ENCODE measurements at places on chromosomes 13 and 19.

GRCh38 chr19:2634228-2634951 lies 68.1 kb downstream of the GNG7 start:
- DNase-seq, result no peak

DNA sequence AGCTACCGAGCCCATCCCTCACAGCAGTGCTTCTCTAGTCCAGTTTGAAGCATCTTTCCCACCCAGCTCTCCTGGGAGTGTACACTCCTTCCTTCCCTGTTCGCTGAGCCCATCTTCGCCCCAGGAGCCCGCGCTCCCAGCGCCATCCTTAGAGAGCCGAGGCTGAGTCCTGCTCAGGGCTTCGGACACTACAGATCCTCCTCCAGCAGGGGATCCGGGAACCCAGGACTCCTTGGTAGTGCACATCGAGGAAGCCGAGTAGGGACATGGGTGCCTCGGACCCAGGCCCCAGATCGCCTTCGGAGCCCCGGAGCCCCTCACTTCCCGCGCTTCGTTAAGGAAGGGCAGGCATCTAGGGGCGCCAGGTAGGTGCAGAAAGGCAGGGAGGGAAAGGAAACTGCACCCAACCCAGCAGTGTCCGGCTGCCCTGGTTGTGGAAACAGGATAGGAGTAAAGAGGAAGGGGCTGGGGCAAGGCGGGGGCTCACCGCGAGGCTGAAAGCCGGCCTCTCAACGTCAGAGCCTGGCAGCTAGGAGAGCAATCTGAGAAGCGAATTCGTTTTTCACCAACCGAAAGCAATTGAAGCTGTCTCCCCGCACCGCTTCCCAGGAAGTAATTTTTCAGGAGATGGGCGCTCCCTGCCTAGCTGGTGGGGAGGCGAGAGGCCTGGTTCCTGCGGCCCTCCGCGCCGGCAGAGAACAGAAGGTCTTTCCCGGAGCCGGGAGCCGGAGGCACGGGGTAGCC lies 1.0 kb downstream of the PDX1 start:
- no peak for DNase-seq

- DNase-seq, result no peak
Observed at GRCh38 chr13:26132756-26133155, 80.9 kb upstream of the SHISA2 start.

- no peak for DNase-seq
Observed at GRCh38 chr13:91248249-91248648, 99.2 kb upstream of the MIR17HG start.

- DNase-seq, result no peak
Observed at GRCh38 chr13:98954313-98954712, 23.6 kb downstream of the DOCK9 start.

GRCh38 chr13:51874651-51875050 lies 12.9 kb downstream of the CCDC70 start:
- DNase-seq, result no peak

GRCh38 chr19:13001166-13001501 lies 5.9 kb downstream of the NFIX start:
- DNase-seq, result no peak

DNA sequence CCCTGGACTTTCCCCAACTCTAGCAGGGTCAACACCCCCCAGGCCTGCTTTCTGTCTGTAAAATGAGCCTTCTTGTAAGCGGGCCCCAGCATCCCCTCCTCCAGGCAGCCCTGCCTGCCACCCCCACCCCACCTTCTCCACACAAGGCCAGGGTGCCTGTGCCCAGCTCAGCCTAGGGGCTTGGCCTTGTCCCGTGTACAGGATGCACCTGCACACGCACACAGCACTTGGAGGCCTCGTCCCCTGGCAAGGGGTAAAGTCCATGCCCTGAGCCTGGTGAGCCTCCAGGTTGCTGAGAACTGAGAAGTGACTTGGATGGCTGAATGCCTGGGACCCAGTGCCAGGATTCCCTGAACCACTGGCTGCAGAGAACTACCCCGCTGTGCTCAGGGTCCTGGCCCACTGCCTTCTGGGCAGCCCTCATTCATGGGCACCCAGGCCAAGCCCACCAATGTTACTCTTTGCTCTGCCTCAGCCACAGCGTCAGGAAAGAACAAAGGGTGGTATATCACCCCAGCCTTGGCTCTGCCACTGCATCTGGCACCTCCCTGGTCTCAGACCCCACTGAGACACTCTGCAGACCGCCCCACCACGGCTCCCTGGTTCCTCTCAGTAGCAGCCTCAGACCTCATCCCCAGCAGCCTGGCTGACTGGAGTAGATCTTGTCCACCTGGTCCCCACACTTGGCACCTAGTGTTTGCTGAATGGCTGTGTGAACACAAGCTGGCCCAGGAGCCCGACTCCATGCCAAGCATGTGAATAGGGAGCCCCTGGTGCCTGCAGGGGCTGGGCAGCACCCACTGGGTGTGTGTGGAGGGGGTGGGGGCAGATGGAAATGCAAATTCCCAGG lies 1.8 kb upstream of the TM6SF2 start:
- DNase-seq, result no peak

GRCh38 chr13:32545083-32545482 lies 6.5 kb upstream of the N4BP2L2 start:
- no peak for DNase-seq

GRCh38 chr13:103184413-103184812 lies 118.2 kb upstream of the SLC10A2 start:
- DNase-seq, result no peak

DNA sequence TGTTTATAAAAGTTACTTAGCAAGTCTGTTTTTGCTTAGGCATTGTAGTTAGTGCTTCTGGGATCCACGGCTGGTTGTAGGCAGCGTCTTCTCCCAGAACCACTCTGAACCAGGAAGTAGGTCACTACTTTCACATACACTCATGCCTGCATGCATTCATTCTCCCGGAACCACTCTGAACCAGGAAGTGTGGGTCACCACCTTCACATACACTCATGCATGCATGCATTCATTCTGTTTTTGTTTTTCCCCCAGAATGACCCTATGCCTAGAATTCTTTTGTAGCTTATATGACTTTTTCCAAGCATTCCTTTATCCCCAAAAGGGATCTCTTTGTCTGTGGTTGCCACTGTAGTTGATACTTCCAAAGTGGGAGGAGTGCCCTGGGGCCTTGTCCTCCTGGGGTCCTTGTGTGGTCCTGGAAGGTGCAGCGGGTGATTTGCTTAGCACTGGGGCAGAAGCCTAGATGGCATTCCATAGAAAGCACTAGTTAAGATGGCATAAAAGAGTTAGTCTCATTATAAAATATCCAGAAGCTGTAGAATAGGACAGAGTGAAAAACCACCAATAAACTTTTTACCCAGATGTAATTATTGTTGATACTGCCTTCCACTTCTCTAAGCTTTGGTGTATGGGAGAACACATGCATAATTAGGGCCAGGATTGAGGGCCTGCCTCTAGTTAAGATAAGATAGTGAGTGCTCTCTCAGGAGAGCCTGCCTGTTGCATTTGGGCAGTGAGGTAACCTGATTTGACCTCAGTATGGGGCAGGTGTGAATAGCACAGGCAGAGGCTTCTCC lies 68.6 kb upstream of the TEX29 start:
- DNase-seq, result peak; percentile 74

GRCh38 chr13:38002606-38003005 lies 133.0 kb upstream of the TRPC4 start:
- DNase-seq, result no peak

GRCh38 chr13:91622778-91623550 lies 224.5 kb downstream of the GPC5 start:
- DNase-seq, result no peak

GRCh38 chr19:31348481-31349159 lies 616 bp downstream of the TSHZ3 start:
- DNase-seq, result no peak

- DNase-seq, result no peak
Observed at GRCh38 chr19:11649941-11650340, 52.7 kb downstream of the ZNF627 start.

- DNase-seq, result no peak
Observed at GRCh38 chr19:13082192-13083007, 20.3 kb downstream of the LYL1 start.

DNA sequence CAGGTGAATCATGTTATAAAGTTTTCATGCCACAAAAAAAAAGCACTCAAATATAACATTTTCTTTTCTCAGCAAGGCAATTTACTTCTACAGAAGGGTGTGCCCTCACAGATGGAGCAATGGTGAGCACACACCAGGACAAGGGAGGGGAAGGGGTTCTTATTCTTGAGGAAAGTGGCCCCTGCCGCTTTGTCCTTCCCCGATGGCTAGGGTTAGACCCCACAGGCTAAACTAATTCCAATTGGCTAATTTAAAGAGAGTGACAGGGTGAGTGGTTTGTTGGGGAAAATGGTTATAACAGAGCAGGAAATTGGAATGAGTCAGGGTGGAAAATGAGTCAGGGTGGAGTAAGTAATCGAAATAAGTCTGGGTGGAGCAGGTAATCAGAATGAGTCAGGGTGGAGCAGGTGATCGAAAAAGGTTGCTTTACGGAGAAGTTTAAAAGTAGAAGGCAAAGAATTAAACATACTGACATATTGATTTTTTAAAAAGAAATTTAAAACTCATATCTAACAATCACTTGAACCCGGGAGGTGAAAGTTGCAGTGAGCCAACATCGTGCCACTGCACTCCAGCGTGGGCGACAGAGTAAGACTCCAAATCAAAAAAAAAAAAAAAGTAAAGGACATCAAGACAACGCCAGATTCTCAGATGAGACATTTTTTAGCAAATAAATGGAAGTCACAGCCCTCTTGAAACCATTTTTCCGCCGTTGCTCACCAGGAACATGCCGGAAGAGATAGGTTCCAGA lies 813 bp downstream of the ZNF562 start:
- DNase-seq, result no peak

DNA sequence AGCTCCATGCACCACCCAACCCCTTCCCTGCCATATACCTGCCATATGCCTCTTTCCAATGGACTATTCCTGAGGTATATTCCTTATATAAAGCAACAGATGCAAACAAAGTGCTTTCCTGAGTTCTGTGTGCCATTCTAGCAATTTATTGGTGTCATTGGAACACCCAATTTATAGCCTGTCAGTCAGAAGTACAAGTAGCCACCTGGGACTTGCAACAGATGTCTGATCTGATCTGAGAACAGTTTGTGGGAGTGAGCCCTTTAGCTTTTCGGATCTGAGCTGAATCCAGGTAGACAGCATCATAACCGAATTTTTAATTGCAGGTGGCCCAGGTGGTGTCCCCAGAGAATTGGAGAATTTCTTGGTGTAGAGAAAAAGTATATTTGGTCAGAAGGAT lies 963 bp upstream of the FPR3 start:
- no peak for DNase-seq

DNA sequence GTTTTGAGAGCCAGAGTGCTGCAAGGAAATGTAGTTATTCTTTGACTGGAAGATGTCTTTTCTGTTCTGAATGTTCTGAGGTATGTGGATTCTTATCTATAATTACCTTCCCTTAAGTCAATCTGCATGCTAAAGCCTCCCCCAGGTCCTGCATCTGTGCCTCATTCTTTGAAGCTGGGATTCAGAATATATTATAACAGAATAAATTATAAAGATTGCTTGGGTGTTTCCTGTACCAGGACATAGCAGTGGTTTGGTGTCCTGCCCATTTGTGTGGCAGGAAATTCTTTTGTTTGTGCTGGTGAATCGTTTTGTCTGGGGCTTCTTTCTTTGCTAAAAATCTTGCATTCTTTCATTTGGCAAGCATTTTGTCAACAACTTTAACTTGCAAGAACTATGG lies 60.2 kb downstream of the ITGBL1 start:
- no peak for DNase-seq

DNA sequence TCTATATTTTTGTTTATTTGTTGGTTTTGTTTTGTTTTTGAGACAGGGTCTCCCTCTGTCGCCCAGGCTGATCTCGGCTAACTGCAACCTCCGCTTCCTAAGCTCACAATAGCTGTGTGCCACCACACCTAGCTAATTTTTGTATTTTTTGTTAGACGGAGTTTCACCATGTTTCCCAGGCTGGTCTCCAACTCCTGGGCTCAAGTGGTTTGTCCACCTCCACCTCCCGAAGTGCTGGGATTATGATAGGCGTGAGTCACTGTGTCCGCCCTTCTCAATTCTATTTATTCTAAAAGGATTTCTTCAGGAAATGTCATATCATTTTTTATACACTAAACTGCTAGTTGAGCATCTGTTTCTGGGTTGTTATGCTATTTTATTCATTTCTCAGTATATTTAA lies 1206.0 kb downstream of the OLFM4 start:
- DNase-seq, result no peak

- no peak for DNase-seq
Observed at GRCh38 chr19:16309643-16310042, 15.0 kb upstream of the KLF2 start.

DNA sequence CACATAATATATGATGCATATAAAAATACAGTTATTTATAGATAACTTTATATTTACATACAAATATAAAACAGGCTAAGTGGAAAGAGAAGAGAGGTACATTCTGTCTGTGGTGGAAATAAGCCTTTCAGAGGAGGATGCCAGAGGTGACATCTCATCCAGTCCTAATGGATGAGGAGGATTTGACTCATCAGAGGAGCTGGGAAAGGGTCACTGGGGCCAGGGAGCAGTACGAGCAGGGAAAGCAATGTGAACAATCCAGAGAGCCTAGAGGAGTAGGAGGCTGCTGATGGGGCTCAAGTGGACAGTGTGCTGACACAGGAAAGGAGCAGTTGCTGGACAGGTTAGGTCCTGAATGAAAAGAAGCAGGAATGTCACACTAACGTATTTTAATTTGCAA lies 18.6 kb downstream of the NALCN start:
- DNase-seq, result peak; percentile 19

GRCh38 chr19:41540041-41540695 lies 35.8 kb upstream of the CEACAM21 start:
- no peak for DNase-seq

- DNase-seq, result no peak
Observed at GRCh38 chr19:34661357-34661756, 15.6 kb downstream of the SCGB2B2 start.

DNA sequence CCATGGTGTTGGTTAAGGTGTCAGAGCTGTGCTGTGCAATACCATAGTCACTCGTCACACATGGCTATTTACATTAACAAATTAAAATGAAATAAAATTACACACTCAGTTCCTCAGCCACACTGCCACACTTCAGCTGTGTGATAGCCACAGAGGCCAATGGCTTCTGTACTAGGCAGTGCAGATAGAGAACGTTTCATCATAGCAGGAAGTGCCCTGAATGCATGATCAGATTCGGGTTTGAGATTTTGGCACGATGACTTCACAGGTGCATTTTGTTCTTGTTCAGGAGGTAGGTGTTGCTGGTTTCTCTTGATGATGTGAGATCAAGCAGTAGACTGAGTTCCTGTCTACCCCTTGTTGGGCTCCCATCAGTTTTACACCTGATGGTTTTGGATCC lies 6.5 kb downstream of the ARMC6 start:
- DNase-seq, result no peak

GRCh38 chr13:45416516-45417128 lies 1.6 kb downstream of the SLC25A30 start:
- DNase-seq, result no peak
